Naive thymus-derived CD8-positive, alpha-beta T cell (primary cell): ENCODE measurements at places on chromosomes 3 and 15. TPM values are rescaled to one million over a fixed set of nuclear protein-coding genes. Genes with fewer than 3 reads are reported as not detected.

DNA sequence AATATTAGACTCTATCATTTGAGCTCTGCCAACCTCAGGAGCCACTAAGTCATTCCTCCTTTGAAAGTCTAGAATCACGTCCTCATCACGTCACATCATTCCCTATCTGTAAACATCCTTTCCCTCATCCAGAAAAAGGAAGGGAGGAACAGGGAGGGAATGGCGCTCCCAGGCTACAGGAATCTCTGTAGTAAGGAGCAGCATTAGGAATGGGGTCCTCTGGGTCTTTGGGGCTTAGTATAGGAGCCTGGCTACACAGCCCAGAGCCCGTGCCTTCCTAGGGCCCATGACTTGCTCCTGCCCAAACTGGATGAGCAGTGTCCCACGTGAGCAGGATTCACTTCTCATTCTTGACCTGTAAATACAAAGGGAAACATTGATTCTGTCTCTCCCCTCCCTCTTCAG is 1.6 kb downstream of the TAGLN3 start:
- no peak for DNase-seq

Gene ALG1L2
- polyA plus RNA-seq: not detected

Gene GABRA5
- polyA plus RNA-seq: not detected

- no peak for DNase-seq
These were observed 42.2 kb downstream of the CD200 start for GRCh38 chr3:112375117-112375516.

- no peak for DNase-seq
These were observed 11.5 kb upstream of the USP50 start for GRCh38 chr15:50558012-50558411.

DNA sequence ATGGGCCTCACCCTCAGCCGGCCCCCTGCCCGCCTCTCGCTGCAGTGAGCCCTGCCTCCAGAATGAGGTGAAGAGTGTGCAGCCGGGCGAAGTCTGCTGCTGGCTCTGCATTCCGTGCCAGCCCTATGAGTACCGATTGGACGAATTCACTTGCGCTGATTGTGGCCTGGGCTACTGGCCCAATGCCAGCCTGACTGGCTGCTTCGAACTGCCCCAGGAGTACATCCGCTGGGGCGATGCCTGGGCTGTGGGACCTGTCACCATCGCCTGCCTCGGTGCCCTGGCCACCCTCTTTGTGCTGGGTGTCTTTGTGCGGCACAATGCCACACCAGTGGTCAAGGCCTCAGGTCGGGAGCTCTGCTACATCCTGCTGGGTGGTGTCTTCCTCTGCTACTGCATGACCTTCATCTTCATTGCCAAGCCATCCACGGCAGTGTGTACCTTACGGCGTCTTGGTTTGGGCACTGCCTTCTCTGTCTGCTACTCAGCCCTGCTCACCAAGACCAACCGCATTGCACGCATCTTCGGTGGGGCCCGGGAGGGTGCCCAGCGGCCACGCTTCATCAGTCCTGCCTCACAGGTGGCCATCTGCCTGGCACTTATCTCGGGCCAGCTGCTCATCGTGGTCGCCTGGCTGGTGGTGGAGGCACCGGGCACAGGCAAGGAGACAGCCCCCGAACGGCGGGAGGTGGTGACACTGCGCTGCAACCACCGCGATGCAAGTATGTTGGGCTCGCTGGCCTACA is 8.5 kb downstream of the GRM2 start:
- no peak for DNase-seq

GRCh38 chr15:91384189-91384730 is 284.2 kb downstream of the SV2B start:
- no peak for DNase-seq

Gene ROBO2
- polyA plus RNA-seq: not detected

Gene CISH
- 135 TPM for polyA plus RNA-seq

- DNase-seq: no peak
These were observed 194.0 kb upstream of the LMCD1 start for GRCh38 chr3:8307545-8308110.

Gene IL12A
- polyA plus RNA-seq: 0.43 TPM

GRCh38 chr3:40985195-40985594 is 214.1 kb upstream of the CTNNB1 start:
- no peak for DNase-seq
